ENCODE measurements at places on chromosomes 12 and 14.

DNA sequence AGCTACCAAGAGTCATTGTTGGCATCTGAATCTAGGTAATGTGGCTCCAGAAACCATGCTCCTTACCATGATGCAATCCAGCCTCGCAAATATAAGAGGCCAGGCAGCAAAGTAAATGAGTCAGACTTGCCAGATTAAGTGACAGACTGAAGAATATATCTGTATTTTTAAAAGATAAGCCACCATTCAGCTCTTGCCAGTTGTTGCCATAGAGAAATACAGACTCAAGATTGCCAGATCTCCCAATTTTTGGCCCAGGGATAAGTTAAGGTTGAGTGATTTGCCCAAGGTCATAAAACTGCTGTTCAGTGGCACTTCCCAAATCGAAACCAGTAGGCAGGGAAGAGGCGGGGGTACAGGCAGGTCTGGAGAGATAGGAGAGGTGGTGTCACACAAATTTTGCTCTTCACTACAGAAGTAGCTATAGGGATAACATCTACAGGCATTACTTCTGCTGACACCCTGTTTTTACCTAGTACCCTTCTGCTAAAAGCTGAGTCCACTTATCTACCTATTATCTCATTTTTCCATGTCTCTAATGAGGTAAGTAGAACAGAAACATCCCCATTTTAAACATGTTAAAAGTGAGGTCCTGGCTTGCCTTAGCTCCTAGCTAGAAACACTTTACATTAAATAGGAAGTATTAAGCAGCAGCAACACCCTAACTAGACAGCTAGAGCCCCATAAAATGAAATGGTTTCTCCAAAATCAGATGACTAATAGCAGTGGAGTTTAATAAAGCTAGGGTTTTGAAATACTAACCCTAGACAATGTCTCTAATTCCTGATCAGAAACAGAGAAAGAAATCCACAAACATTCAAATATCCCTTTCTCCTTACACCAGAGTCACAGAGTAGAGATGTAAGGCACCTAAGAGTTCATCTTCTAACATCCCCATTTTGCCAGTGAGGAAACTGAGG lies 19.5 kb downstream of the DCAF5 start:
- peak; percentile 2 for DNase-seq

GRCh38 chr12:93427779-93428564 lies 13.8 kb downstream of the UBE2N start:
- DNase-seq: no peak

DNA sequence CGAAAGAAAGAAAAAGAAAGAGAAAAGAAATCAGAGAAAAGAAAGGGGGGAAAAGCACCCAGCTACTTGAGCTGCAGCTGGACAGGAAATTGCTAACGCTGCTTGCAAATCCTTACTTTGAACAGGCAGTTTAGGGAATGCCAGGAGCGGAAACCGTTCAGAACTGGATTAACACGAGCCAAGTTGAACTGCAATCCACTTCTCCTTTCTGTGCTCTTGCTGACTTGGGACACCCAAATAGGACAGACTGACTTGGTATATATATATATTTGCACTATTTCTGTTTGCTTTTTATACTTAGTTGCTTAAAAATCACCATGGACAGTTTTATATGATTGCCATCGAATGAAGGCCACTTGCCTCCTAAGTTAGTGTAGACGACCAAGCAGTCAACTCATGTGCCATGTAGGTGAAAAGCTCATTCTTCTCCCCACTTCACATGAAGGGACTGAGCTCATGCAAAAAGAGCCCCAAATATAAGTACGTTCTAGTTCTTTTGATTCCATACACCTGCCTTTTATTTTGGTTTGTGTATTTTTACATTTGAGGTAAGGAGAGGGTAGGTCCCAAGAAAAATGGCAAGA lies 5.5 kb downstream of the DUSP6 start:
- DNase-seq: peak; percentile 93

DNA sequence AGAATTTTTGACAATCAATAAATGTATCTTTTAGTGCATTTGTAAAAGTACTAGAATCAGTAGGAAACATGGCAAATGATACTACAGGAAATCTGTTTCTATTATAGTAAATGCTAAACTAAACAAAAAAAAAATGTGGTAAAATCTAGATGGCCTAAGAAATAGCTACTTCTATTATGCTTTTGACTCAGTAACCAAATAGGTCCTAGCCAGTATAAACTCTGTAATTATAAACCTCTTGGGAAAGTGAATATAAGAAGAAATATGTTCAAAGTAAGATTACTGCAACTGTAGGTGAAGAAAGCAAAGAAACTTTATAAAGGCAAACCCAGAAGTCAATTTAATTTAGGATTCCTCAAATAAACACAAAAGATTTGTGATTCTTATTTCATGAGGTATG lies 581.2 kb downstream of the LRFN5 start:
- no peak for DNase-seq

DNA sequence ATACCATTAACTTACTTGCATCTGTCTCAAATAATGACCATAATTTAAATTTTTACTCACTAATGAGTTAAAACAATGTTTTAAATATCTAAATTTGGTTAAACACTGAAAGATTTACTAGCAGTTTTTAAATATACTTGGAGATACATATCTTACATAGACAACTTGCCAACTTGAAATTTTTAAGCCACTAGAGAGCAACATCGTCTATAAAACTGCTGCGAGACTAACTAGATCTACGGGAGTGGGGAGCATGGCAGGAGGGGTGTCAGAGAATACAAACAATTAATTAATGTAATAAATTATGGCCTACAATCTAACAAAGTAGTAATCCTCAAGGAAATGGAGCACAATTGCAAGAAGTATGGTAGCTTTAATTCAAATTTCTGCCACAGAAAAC lies 120.4 kb downstream of the LRRIQ1 start:
- no peak for DNase-seq
